ENCODE measurements at places on chromosomes 13 and 19.

- no peak for DNase-seq
Measured at GRCh38 chr19:23415561-23416191, 20.4 kb upstream of the ZNF91 start.

GRCh38 chr19:35098413-35099049, 17.1 kb upstream of the FXYD3 start:
- no peak for DNase-seq

DNA sequence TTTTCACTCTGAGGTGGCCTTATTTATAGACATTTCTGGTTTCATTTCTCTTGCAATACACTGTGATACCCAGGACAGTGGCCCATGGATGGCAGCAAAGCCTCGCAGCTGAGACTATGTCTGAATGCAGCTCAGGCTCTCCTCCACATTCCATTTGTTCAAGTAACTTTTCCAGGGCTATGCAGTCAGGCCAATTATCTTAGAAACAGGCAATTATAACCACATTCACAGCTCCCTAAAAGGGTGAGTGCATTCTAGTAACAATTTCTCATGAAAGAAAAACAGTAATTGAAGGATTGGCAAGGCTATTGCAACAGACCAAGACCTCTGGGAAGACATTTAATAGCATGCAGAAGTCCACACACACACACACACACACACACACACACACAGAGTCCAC, 264.0 kb downstream of the TBC1D4 start:
- peak; percentile 86 for DNase-seq

GRCh38 chr19:57438925-57439324, 3.8 kb downstream of the ZNF749 start:
- no peak for DNase-seq

- DNase-seq = no peak
Measured at GRCh38 chr13:101303521-101303920, 112.8 kb downstream of the NALCN start.

GRCh38 chr13:37457612-37458011, 141.0 kb downstream of the POSTN start:
- DNase-seq = peak; percentile 84

GRCh38 chr13:69198706-69199105, 908.9 kb upstream of the ATXN8OS start:
- DNase-seq = no peak

- DNase-seq = no peak
Measured at GRCh38 chr19:52296400-52296772, 583 bp upstream of the ZNF480 start.

DNA sequence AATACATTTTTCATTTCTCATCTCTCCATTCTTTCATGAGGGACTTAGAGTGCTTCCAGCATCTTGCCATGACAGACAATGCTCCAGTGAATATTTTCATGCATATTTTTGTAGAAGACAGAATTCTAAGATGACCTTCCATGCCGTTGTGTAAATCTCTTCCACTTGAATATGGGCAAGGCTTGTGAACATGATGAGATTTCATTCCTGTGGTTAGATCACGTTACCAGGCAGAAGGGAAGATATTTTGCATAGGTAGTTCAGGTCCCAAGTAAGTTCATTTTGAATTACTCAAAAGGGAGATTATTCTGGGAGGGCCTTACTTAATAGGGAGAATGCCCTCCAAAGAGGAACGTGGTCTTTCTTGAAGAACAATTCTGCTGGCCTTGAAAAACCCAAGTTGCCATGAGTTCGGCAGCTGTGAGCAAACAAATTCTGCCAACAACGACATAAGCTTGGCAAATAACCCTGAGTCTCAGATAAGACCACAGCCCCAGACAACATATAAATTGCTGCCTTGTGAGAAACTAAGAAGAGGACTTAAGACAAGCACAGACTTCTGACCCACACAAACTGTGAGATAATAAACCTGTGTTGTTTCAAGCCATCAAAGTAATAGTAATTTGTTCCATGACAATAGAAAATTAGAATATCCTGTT, 400.5 kb upstream of the GPC6 start:
- no peak for DNase-seq

GRCh38 chr19:28247243-28247642, 965.7 kb downstream of the UQCRFS1 start:
- DNase-seq = no peak

GRCh38 chr19:41457241-41457640, 14.3 kb downstream of the ERICH4 start:
- DNase-seq = no peak

DNA sequence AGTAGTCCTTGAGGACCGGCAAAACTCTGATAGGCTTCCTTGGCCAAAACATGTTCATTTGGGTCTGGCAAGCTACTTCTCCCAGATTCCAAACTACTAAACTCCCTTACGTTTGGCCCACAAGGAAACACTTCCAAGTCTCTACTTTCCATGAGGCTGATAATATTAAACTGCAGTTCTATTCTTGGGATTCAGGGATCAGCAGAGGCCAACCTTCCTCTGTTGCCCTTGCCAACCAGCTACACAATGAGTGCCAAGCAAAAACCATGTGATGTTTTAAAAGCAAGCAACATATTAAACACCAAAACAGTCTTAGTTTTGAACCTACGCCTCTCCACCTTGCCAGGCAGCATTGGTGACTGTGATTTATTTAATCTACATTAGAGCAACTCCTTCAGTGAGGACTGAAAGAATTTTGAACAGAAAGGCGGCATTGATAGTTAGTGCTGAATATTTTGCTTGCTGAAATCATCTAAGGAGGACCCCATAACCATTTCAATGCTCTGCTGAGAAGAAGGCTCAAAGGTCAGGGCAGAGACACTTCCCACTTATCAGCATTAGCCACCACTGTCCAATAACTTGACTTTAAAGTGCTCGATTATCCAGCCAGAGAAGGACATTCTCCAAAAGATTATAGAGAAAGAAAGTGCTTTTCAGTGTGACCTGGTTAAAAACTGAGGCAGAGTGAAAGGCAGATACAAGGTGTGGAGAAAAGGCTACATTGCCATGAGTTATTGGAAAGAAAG, 287.1 kb downstream of the TBC1D4 start:
- no peak for DNase-seq
